ENCODE measurements at places on chromosomes 1 and 21.

DNA sequence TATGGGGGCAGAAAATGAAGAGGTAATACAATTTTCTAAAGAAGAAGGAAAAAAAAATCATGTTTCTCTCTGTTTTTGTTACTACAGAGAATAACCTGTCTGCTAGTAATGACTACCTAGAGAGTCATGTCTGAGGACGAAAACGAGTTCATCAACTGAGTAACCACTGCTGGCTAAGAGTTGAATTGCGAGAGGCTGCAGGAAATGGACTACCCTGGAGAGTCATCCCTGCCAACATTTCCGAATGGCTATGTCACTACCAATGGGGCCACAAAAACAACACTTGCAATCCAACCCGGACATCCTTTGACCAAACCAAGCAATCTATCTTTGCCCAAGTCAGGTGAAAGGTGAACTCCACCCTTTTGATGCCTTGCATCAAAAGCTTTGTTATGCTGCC is 120.6 kb downstream of the FCRL5 start:
- no peak for DNase-seq

DNA sequence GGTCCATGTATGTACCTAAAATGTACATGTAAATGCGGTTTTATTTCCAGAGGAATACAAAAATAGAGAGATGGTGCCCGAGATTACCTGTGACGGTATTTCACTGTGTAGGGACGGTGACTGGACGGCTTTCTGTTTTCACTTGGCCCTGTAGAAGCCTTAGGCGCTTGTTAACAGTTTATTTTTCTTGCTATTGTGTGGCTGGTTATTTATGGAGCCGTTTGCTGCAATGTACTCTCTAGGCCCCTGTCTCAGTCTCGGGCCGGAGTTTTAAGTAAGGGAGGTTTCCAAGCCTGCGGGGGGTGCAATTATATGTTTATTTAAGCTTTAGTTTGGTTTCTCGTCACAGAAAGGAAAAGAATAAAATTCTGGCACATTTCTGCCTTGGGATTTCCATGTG is 413 bp downstream of the EFCAB7 start:
- no peak for DNase-seq

GRCh38 chr1:68347415-68347814 is 102.3 kb downstream of the RPE65 start:
- DNase-seq, result no peak

GRCh38 chr1:234134878-234135277 is 230.4 kb downstream of the SLC35F3 start:
- no peak for DNase-seq

DNA sequence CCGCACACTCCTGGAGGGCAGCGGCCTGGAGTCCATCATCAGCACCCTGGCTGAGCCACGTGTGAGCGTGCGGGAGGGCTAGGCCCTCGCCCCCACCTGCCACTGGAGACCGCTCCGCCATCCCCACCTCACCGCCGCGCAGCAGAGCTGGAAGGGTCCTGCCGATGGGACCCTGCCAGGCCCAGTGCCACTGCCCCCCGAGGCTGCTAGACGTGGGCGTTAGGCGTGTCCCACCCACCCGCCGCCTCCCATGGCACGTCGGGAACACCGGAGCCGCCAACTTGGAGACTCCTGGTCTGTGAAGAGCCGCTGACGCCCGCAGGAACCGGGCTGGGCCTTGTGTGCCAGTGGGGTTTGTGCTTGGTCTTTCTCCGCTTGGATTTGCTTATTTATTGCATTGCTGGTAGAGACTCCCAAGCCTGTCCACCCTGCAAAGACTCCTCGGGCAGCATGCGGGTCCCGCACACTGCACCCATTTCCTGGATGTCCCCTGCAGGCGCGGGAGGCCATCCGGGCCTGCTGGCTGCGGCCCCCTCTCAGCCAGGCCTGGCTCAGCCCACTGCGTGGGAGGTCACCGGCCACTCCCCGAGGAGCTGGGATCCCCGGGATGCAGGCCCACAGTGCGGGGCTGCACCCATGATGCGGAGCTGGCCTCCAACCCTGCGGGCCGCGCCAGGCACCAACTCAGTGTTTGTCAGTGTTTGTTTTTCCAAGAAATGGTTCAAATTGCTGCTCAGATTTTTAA is 6.0 kb downstream of the LY9 start:
- no peak for DNase-seq

GRCh38 chr1:205748403-205749233 is 1.4 kb downstream of the NUCKS1 start:
- DNase-seq, result no peak

DNA sequence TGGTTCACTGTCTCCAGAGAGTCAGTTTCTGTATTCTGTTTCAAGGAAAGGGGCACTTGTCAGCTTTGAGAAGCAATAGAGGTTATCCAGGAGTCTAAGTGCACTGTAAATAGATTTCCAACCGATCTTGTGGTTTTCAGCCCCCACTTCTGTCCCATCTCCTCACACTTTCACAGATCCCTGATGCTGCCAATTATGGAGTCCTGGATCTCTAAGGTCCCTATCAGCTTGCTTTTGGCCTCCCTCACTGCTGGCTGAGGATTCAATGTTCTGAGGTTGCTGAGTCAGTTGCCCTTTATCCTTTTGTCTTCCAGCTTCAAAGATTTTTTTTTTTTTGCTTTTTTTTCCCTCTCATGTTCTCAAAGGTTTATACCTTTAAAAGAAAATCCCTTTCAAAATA is 98.4 kb downstream of the DIRAS3 start:
- DNase-seq, result no peak

GRCh38 chr1:210616356-210616755 is 287.7 kb downstream of the HHAT start:
- DNase-seq, result no peak

- no peak for DNase-seq
Observed at GRCh38 chr1:8251635-8252034, 66.3 kb upstream of the SLC45A1 start.

- no peak for DNase-seq
Observed at GRCh38 chr21:19236209-19236608, 832.6 kb upstream of the TMPRSS15 start.

DNA sequence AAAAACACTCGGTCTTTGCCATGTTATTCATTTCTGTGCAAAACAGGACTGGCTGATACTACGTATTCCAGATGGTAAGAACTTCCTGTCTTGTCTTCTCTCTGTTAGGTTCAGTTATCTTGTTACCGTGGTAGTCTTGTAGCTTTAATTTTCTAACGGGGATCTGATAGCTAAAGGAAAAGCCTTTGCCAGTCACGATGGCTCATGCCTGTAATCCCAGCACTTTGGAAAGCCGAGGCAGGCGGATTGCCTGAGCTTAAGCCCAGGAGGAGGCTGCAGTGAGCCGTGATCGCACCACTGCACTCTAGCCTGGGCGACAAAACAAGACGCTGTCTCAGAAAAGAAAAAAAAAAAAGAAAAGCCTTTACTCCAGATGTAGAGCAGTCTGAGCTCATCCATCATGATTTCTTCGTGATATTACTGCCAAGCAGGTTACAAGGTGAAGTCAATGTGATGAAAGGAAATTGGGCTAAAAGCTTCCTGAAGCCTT is 11.1 kb upstream of the MSTO1 start:
- DNase-seq, result no peak

- no peak for DNase-seq
Observed at GRCh38 chr1:88888750-88889149, 2.6 kb downstream of the GTF2B start.

DNA sequence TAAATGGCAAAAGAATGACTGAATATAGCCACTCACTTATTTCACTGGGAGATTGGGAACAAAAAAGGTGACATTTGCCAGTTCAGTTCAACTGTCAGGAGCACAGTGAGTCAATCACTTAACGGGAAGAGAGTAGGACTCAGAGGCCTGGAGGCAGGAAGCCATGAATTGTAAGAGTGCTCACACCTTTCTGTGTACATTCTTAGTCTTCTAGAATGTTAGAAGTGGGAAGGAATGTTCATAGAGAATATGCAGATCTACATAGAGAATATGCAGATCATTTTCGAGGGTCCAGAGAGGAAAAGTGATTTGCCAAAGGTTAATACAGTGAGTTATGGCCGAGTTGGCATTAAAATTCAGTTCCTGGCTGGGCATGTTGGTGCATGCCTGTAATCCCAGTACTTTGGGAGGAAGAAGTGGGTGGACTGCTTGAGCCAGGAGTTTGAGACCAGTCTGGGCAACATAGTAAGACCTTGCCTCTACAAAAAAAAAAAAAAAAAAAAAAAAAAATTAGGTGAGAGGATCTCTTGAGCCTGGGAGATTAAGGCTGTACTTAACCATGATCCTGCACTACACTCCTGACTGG is 8.3 kb downstream of the IL20 start:
- no peak for DNase-seq

DNA sequence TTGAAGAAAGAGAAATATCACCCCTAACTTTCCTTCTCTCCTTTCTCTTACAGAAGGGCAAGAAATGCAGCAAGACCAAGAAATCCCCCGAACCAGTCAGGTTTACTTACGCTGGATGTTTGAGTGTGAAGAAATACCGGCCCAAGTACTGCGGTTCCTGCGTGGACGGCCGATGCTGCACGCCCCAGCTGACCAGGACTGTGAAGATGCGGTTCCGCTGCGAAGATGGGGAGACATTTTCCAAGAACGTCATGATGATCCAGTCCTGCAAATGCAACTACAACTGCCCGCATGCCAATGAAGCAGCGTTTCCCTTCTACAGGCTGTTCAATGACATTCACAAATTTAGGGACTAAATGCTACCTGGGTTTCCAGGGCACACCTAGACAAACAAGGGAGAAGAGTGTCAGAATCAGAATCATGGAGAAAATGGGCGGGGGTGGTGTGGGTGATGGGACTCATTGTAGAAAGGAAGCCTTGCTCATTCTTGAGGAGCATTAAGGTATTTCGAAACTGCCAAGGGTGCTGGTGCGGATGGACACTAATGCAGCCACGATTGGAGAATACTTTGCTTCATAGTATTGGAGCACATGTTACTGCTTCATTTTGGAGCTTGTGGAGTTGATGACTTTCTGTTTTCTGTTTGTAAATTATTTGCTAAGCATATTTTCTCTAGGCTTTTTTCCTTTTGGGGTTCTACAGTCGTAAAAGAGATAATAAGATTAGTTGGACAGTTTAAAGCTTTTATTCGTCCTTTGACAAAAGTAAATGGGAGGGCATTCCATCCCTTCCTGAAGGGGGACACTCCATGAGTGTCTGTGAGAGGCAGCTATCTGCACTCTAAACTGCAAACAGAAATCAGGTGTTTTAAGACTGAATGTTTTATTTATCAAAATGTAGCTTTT is 2.4 kb downstream of the CCN1 start:
- no peak for DNase-seq

- DNase-seq, result no peak
Observed at GRCh38 chr21:41478319-41479177, 29.4 kb downstream of the TMPRSS2 start.

- DNase-seq, result no peak
Observed at GRCh38 chr1:107835151-107835670, 129.8 kb downstream of the VAV3 start.

GRCh38 chr1:192768463-192768862 is 40.4 kb upstream of the RGS2 start:
- DNase-seq, result no peak

GRCh38 chr1:29365906-29366670 is 129.8 kb downstream of the PTPRU start:
- no peak for DNase-seq

DNA sequence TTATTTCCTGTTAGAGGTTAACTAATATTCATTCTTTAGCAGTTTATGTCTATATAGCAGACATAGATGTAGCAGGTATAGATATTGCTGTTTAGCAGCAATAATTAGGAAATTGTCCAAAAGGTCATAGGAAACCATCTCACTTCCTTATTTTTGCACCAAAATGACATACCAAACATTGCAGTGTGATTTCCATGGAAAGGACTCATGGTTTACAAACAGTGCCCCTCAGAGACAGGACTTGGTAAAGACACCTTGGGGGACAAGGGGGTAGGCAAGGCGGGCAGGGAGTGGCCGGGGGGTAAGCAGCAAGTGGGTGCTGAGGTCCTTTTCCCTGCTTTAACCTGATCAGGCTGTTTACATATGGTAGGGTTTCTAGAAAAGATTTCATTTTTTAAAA is 30.5 kb downstream of the BATF3 start:
- DNase-seq, result no peak

DNA sequence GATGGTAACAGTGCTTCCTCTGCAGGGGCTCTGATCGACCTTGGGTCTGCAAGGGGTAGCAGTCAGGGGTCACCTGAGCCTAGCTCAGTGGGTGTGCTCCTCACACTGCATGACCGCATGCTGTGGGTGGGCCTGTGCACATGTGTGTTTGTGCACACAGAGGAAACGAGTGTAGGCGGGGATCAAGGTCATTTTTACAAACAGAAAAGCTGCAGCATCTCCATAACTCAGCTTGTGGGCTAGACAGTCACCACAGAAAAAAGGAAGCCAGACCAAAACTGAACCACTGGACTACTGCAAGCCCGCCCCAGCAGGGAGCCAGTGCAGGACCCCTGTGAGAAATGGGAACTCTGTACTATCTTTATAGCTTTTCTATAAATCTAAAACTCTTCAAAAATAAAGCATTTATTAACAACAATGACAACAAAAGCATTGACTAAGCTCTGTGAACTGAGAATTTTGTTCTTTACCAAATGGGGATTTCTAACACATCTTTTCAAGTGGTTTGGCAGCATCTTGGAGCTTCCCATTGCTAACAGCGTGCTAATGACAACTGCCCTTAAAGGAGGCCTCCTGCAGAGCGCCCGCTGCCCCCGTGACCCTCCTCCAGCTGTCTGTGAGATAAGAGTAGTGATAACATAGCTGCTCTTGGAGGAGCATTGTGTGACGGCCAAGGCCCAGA is 19.9 kb upstream of the NEK2 start:
- peak; percentile 32 for DNase-seq

- peak; percentile 2 for DNase-seq
Observed at GRCh38 chr21:46118316-46119143, 20.6 kb downstream of the COL6A2 start.

DNA sequence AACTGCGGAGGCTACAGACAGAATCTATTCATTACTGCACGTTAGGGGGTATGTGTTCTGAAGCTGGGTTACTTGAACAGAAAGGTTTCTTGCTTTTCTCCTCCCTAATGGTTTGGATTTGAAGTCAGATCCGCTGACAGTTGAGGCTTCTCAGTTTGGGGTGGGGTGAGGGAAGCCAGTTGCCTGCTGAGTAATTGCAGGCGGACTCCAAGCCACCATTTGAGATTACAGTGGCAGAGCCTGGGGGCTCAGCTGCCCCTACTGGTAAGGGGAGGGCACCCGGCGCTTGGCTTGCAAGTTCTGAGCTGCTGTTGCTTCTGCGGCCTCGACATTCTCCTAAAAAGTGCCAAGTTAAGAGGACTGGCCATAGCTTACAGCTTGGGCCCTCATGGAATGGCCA is 2.0 kb downstream of the GRHL3 start:
- DNase-seq, result no peak

GRCh38 chr1:196501760-196502428 is 106.3 kb downstream of the KCNT2 start:
- DNase-seq, result no peak

DNA sequence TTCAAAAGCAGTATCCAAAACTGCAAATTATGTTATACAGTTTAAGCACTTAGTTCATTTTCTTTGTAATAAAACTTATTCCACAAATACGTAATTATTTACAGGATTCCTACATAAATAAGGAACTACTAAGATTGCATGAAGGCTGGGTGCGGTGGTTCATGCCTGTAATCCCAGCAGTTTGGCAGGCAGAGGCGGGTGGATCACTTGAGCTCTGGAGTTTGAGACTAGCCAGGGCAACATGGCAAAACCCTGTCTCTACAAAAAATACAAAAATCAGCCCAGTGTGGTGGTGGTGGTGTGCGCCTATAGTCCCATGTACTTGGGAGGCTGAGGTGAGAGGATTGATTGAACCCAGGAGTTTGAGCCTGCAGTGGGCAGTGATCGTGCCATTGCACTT is 69.3 kb downstream of the POU2F1 start:
- no peak for DNase-seq

GRCh38 chr1:1157914-1158710 is 15.6 kb upstream of the TTLL10 start:
- peak; percentile 28 for DNase-seq

- DNase-seq, result no peak
Observed at GRCh38 chr1:42035205-42035829, 116.6 kb upstream of the HIVEP3 start.

All from activated gamma-delta T cell treated with Interleukin-2 at 50 U/mL for 16 hours (primary cell).